Gastroesophageal sphincter (tissue), 4 donors: ENCODE measurements at places on chromosomes 7 and 10.

- peak; percentile 63 for ATAC-seq
These were observed 6.7 kb upstream of the SMNDC1 start for GRCh38 chr10:110311357-110311949.

DNA sequence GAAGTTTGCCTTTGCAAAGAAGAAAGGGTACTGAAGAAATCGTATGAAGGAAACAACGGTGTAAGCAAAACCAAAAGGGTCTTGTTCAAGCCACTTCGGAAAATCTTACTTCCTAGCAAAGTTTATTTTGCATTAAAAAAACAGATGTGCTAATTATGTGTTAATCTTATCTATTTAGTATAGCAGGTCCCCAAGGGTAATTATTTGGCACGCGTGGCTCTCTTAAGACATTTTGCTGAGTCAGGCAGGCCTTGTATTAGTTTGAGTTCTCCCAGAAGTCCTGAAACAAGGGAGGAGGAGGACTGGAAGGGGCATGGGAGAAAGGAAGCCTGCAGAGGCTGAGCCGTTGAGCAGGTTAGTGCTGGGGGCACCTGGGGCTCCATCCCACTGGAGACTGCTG, 44.9 kb downstream of the TMEM178B start:
- ATAC-seq = no peak

GRCh38 chr10:44011603-44011981, 362.9 kb upstream of the ZNF32 start:
- ATAC-seq = no peak

DNA sequence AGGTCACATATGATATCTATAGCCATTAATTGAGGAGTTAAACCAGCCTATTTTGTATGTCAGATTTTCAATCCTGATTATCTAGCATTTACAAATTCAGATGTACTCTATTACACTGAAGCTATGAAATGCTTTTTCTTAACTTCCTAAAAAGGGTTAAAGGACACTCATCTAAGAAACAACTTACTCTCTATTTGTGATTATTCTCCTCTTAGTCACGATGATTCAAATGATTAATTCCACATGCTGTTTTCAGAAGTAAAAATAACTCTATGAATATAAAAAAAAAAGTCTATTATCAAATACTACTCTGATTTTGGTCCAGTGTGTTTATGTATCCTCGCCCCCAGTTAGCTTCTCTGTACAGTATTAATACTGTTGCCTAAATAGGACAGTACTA, 1199.9 kb downstream of the GATA3 start:
- ATAC-seq = no peak
